ENCODE measurements at places on chromosomes 12 and 14.

GRCh38 chr12:102730996-102731395 is 186.0 kb downstream of the PAH start:
- H3K4me1 ChIP-seq, result no peaks in the 10 kb centered on the region
- H3K4me3 ChIP-seq, result no peak overlapping the region
- no peak overlapping the region for H3K27ac ChIP-seq
- no peaks in the 10 kb centered on the region for H3K36me3 ChIP-seq

- no peak overlapping the region for H3K27ac ChIP-seq
- H3K27me3 ChIP-seq, result peaks cover 32% of the 10 kb centered on the region
- peak overlapping the region; percentile 9 for H3K4me3 ChIP-seq
Observed at GRCh38 chr14:105487986-105488777, 1.5 kb downstream of the CRIP1 start.

DNA sequence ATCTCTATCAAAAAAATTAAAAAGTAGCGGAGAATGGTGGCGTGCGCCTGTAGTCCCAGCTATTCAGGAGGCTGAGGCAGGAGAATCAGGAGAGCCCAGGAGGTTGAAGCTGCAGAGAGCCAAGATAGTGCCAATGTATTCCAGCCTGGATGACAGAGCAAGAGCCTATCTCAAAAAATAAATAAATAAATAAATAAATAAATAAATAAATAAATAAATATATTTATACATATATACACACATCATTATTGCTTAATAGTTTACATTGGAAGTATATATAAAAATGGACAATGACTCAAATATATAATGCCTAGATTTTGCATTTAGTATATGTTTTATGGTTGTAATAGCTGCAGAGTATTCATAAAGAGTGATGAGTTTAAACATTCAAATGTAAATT is 53.1 kb downstream of the TOGARAM1 start:
- H3K4me3 ChIP-seq, result no peak overlapping the region
- H3K36me3 ChIP-seq, result peaks cover 14% of the 10 kb centered on the region
- no peak overlapping the region for H3K27ac ChIP-seq
- no peak for DNase-seq
- H3K27me3 ChIP-seq, result no peaks in the 10 kb centered on the region
- H3K4me1 ChIP-seq, result no peaks in the 10 kb centered on the region

GRCh38 chr14:32697704-32698103 is 241.0 kb upstream of the NPAS3 start:
- H3K4me3 ChIP-seq, result no peak overlapping the region
- H3K36me3 ChIP-seq, result no peaks in the 10 kb centered on the region
- H3K27ac ChIP-seq, result peak overlapping the region; percentile 12
- no peaks in the 10 kb centered on the region for H3K27me3 ChIP-seq

GRCh38 chr12:93585247-93585646 is 12.8 kb downstream of the SOCS2 start:
- no peaks in the 10 kb centered on the region for H3K27me3 ChIP-seq
- H3K27ac ChIP-seq, result no peak overlapping the region
- no peaks in the 10 kb centered on the region for H3K4me1 ChIP-seq
- DNase-seq, result no peak
- H3K4me3 ChIP-seq, result no peak overlapping the region

Data from spinal cord (tissue), 10 donors.